ENCODE measurements at places on chromosomes 7 and 10.

DNA sequence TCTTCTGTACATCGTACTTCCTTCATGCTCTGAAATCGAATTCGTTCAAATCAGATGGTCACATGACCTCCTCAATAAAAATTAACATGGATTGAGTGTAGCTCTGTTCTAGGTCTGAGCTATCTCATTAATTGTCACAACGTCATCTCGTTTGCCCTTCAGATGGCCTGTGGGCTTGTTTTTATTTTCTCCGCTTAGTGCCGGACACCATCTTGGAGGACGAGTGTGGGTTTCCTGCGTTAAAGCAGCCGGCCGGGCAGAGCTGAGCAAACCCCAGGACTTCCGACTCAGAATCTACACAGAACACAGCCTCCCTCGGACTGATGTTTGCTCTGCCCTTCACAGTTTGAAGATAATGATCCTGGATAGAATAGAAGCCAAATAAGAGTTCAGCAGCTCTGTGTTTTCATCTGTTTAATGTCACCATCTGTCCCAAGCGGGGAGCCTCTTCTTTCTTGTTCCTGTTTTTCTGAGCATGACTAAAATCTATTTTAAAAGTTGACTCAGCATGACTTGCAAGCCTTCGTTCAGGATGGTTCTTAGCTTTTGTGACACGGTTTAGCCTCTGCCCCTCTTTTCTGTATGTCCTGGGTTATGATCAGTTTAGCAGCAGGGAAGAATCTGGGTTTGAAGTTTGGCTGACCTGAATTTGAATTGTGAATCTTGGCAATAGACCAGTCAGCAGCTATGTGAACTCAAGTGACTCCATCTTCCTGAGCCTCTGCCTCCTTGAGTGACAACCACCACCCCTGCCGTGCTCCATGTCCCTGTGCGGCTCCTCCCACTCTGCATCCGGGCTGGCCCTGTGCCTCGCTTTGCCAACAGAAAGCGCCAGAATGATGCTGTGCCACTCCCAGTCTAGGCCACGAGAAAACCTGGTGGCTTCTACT, 30.6 kb upstream of the GALNTL5 start:
- DNase-seq: no peak

GRCh38 chr7:35256256-35257175, 2.6 kb upstream of the TBX20 start:
- no peak for DNase-seq

GRCh38 chr10:132539431-132539839, 1.8 kb downstream of the INPP5A start:
- DNase-seq: no peak

DNA sequence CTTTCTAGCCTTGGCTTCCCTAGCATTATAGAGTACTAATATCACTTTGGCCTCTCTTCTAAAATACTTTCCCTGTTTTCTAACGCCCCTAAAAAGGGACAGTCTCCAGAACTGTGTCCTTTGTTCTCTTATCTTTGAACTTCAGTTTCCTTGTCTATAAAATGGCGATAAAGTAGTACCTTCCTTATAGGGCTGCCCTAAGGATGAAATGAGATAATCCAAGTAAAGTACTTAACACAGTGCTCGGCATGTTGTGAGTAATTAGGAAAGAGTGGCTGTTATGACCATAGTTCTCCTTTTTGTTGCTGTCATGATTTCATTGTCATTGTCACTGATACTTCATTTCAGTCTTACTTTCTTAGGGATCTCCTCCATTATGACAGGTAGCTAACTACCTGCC, 114.7 kb downstream of the EXOC4 start:
- DNase-seq: no peak

GRCh38 chr10:28082316-28082715, 83.4 kb upstream of the ODAD2 start:
- DNase-seq: no peak

All from effector CD4-positive, alpha-beta T cell (primary cell).